ENCODE measurements at places on chromosomes 7 and 10.

DNA sequence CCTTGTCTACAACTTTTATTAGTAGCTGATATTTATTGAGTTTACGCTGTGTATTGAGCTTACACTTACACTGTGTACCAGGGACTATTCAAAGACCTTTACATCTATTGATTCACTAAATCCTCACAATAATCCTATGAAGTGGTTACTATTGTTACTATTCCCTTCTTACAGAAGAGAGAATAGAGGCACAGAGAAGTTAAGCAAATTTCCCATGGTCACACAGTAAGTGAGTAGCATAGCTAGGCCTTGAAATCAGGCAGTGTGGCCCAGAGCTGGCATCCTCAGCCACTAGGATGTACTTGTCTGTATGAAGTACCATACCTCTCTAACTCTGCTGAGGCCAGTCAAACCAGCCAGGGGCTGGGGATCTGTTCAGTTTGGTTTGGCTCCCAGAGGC is 7.6 kb downstream of the COL13A1 start:
- no peak for DNase-seq

- no peak for DNase-seq
These were observed 5.9 kb upstream of the IFIT1B start for GRCh38 chr10:89371987-89372386.

DNA sequence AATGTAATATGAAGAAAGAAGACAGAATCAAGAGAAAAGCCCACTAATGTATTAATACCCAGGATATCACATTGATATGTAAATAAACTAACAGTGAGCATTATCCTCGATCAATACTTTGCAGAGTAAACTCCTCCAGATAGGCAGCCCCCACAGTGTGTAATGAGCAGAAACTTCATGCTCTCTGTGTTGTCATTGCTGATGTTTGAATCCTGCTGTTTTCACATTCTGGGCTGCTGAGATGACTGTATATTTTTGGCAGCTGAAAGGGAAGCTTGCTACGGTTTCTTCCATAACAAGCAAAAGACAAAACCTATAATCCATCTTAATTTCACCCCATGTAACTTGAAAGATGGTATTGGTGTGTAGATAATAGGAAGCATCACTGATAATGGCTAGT is 15.3 kb upstream of the THSD7A start:
- no peak for DNase-seq

GRCh38 chr7:84152995-84153394 is 41.6 kb downstream of the SEMA3A start:
- no peak for DNase-seq

DNA sequence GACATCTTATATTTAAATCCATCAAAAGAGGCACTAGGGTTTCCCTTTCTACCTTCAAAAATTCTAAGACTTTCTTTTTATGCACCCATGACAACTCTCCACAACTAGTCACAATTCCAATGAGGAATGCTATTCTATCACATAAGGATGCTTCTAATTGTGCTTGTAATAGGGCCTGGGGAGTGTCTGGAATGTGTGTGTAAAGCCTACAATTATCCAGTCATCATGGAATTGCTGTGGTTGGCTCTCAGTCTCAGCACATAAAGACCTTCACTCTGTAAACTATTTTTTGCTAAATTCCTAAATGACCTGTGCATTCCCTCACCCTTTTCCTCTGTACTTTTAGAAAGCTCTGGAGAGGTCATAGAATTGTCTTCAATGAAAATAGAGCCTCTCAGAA is 86.7 kb downstream of the EPDR1 start:
- no peak for DNase-seq

GRCh38 chr10:3487228-3487627 is 297.8 kb downstream of the KLF6 start:
- DNase-seq, result no peak

- DNase-seq, result no peak
These were observed 347.9 kb downstream of the TNS3 start for GRCh38 chr7:47233996-47234395.

DNA sequence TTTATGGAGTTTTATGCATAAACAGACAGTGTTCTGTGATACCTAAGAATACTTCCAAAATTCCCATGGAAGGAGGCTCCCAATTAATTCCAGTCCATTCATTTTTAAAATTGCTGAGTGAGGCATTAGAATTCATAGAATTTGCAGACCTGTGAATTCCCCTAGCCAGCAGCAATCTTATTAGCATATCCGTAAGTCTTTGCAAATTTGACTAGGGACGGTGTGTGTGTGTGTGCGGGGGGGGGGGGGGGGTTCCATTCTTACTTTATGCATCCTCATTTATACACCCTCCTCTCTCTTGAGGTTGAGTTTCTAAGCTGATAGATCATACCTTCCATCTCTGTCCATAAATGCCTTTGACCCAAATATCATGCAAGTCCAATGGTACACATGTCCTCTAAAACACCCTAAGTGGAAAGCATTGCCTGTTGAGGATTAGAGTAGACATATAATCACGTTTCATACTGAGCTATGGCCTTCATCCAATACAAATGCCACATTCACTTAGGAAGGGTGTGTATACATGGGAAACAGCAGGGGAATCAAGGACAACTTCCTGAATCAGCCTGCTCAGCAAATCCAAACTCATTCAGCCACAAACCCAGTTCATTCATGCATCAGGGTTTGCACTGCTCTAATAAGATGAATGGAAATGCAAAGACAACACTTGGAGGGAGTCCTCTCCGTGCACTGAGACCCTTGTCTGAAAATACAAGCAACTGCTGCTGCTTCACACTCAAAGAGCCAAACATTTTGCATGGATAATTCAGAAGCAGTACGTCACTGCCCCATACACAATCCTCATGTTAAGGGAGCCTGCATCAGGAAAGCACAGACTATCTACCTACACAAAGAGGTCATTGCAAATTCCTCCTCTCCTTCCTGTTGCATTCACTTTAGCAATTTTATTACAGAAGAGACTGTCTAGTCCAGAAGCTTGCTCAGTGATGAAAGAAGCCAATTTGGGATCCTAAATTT is 350.8 kb downstream of the KCNMA1 start:
- no peak for DNase-seq

Measured in HS-5 (cell line).